Muscle of back (tissue), 13 donors: ENCODE measurements at places on chromosomes 12 and 14.

GRCh38 chr14:41606282-41606531 lies 469 bp upstream of the LRFN5 start:
- DNase-seq = no peak

DNA sequence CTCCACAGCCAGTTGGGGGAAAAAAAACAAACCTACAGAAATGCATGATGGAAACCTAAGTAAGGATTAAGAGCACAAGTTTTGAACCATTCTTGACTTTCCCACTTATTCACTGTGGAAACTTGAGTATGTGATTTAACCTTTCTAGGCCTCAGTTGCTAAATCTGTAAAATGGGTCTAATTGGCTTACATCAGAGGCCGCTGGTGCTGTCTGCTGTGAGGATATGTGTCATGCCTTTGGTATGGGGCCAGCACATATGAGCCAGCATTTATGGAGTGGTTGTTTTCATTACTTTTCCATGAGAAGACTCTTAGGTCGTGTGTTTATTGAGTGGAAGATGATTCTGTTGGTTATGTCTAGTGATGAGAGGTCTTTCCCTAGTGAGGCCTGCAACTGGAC lies 102.4 kb downstream of the ESR2 start:
- no peak for DNase-seq

GRCh38 chr12:95231190-95231589 lies 13.6 kb downstream of the VEZT start:
- no peak for DNase-seq

- no peak for DNase-seq
Observed at GRCh38 chr14:54253195-54253947, 143.4 kb upstream of the CDKN3 start.

GRCh38 chr12:127548123-127548553 lies 718.8 kb upstream of the TMEM132C start:
- peak; percentile 71 for DNase-seq

DNA sequence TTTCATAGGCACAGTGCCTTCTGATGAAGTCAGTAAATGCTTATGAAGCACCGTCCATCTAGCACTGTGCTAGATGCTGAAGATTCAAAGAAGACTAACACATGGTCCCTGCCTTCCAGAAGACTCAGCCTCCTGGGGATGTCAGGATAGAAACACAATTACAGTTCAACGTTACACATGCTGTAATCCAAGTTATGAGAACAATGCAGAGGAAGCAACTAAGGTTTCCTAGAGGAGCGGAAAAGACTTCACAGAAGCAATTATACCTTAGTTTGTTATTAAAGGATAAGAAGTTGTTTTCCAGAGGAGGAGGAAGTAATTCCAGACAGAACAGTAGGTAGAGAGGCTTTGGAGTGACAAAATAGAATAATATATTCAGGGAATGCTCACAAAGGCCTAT lies 66.9 kb upstream of the FGD4 start:
- DNase-seq = no peak
